Stimulated activated CD4-positive, alpha-beta T cell treated with anti-CD3 and anti-CD28 coated beads, TNF-alpha, amount 100 ng/mL, for 48 hours (primary cell): ENCODE measurements at places on chromosomes 1 and 21.

DNA sequence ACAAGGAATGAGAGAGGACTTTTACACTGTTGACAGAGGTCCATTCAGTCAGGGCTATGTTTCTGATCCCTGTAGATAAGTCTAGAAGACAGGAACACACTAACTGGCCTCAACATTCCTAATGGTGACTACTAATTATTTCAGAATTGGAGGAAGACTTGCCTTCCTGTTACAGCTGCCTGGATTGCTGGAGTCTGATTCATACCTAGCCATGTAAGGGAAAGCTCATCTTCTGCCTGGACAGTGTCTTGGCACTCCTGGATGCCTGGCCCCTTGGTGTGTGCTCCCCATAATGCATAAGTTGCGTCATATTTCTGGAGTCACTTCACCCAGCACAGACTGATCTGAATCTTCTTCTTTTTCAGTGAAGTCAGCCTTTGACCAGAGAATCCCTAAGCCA, 326.0 kb upstream of the RUNX1 start:
- DNase-seq = no peak

- DNase-seq = peak; percentile 17
Observed at GRCh38 chr1:214332946-214333798, 52.2 kb downstream of the SMYD2 start.

- DNase-seq = no peak
Observed at GRCh38 chr1:227785094-227785804, 30.2 kb upstream of the PRSS38 start.

- no peak for DNase-seq
Observed at GRCh38 chr1:180962178-180962577, 49.5 kb downstream of the KIAA1614 start.

DNA sequence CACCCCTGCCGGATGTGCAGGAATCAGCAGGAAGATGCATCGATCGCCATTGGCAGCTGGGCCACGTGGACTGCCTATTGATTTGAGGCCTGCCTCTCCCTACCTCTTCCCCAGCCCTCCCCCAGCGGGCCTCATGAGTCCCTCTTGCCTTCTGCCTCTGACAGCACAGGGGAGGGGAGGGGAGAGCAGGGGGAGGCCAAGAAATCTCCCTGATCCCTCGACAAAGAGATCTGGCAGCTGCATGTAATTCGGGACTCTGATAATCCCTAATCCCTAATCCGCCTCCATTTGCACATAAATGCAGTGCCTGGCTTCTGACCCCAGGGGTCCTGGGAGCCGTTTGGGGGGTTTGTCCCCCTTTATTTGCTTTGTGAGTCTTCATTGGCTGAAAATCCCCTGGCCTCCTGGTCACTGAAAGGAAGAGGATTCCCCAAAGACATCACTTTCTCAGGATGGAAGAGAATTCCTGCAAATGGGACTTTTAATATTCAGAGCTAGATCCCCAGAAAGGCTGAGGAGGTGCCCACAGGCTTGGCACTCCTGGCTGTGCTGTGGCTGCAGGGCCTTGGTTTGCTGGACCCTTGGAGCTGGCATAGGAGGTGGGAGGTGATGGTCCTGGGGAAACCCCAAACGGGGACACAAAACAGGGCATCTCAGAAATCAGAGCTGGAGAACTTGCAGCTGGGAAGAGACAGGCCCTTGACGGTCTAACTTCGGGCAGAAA, 239.4 kb upstream of the POU3F1 start:
- no peak for DNase-seq

DNA sequence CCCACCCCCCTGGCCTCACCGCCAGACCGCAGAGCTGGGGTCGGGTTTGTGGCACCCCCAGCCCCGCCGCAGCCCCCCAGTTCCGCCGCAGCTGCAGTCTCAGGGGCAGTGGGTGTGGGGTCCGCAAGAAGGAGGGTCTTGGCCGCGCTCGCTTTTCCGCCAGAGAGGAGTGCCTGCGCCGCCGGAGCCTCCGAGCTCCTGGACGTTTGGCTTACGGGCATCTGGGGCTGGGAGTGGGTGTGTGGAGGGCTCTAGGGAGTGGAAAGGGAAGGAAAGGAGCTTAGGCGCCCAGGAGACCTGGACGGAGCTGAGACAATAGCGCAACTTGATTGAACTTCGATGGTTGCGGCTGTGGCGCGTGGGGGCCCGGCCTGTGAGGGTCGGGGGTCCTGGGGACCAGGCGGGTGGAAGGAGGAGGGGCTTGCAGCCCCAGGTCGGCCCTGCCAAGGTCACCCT, 88.8 kb upstream of the IPO9 start:
- no peak for DNase-seq

DNA sequence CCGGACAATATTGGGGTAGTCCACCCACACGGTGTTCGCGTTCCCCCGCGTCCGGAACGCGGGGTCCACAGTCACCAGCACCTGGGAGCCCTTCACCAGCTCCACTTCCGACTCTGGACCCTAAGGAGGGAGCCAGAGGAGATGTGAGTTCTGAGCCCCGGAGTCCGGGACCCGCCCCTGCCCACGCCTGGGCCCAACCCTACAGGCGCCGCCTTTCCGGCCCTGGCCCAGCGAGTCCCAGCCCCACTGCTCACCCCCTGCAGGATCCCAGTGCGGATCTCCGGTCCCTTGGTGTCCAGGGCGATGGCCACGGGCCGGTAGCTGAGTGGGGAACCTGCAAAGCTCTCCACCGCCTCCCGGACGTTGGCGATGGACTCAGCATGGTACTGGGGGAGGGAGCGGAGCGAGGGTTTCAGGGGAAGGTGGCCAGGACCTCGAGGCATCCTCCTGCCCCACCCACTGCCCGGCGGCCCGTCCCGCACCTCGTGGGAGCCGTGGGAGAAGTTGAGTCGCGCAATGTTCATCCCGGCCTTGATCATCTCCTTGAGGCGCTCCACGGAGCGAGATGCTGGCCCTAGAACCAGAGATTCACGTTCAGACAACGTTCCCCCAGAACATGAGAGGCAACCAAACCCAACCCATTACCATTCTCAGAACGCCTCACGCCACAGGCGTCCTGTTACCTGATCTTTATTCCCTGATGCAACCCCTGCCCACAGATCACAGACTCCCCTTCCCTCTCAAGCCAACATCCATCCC, 5.9 kb downstream of the PKLR start:
- DNase-seq = no peak

- no peak for DNase-seq
Observed at GRCh38 chr1:162302306-162303003, 74.2 kb downstream of the SPATA46 start.

GRCh38 chr1:235746245-235746644, 96.7 kb upstream of the GNG4 start:
- DNase-seq = no peak

DNA sequence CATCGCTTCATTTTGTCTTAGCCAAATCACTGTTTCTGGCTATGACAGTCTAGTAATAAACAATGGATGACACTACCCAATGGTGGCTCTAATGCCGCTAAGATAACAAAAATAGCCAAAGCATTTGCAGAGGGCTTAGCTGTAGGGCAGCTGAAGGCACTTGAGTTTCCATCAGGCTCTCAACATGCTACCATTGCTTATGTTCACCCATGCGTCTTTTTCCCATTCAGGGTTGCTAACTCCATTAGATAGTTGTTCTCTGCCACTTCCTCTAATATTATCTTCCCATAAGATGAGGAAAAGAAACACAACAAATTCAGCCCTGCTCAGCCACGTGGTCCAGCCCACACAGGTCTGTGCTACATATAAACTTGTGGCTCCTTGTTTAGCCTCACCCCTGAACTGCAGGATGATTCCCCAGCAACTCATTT, 159.6 kb downstream of the TOMM20 start:
- no peak for DNase-seq

DNA sequence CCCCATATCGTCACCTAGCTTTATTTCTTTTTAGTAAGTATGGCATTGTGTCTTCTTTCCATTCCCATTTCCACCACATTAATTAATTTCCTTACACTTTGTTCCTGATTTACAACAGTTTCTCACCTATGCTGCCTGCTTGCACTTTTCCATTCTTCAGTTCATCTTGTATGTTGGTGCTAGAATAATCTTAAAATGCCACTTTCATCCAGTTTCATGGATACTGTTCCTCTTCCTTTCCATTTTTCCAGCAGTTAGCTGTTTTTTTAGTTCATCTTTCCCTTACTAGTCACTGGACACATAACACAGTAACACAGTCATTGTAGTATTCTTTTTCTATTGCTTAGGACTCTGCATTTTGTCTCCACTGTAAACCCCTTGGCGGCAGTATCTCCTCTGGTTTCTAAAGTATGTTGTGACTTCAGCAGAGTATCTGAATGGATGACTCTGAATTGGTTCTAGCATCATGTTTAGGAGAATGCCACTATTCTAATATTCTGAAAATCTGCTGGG, 2.1 kb downstream of the CDC7 start:
- no peak for DNase-seq

- no peak for DNase-seq
Observed at GRCh38 chr1:219629296-219629880, 16.5 kb upstream of the ZC3H11B start.

GRCh38 chr1:88029142-88029541, 654.9 kb upstream of the PKN2 start:
- no peak for DNase-seq

GRCh38 chr1:97827887-97828286, 92.9 kb downstream of the DPYD start:
- DNase-seq = no peak

DNA sequence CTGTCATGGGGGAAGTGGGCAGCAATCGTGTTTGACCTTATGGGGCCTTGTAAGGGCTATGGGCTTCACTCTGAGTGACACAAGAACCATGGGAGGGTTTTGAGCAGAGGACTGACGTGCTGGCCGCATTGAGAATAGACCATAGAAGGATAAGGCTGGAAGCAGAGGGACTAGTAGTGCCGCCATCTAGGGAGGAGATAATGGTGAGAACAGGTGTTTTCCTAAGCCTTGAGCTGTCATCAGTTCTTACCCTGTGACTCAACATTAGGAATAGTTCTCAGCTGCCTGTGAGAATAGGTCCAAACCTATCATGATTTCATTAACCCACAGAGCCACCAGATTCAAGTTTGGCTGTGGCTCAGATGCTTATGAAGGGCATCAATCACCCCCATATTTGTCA, 228.5 kb downstream of the CACNA1E start:
- DNase-seq = no peak

GRCh38 chr1:37945743-37946702, 830 bp downstream of the INPP5B start:
- DNase-seq = no peak

- DNase-seq = no peak
Observed at GRCh38 chr1:11053758-11054137, 6.1 kb downstream of the SRM start.

- DNase-seq = no peak
Observed at GRCh38 chr1:35603468-35603867, 30.4 kb downstream of the TFAP2E start.

DNA sequence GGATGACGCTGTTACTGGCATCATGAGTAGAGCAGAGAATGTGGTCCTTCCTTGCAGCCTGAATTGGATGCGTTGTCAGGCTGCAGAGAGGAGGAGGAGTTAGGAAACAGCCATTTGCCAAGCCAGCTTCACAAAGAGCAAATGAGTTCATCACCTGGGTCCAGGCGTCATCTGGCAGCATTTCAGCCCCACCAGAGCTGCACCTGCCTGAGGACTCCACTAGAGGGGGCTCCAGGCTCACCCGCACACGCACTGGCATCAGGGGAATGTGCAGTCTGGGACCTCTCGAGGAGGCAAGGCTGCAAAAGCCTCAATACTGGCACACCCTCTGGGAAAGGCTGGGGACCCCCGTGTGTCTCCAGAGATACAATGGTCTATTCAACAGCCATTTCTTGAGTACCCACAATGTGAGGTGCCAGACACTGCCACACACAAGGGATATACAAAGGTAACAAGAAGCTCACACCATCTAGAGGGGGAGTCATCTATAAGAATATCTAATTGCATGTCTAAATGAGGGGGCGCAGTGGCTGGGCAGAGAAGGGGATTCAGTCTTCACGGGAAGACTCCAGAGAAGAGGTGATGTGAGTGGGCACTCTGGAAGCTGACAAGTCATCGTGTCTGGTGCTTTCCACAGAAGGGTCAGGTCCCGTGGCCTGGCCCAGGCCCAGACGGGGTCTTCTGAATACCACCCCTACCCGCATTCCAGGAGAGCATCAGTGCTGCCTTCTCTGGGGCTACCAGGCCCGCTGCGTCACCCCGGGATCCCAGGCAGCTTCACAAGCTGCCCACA, 53.5 kb upstream of the CNTN2 start:
- peak; percentile 37 for DNase-seq

DNA sequence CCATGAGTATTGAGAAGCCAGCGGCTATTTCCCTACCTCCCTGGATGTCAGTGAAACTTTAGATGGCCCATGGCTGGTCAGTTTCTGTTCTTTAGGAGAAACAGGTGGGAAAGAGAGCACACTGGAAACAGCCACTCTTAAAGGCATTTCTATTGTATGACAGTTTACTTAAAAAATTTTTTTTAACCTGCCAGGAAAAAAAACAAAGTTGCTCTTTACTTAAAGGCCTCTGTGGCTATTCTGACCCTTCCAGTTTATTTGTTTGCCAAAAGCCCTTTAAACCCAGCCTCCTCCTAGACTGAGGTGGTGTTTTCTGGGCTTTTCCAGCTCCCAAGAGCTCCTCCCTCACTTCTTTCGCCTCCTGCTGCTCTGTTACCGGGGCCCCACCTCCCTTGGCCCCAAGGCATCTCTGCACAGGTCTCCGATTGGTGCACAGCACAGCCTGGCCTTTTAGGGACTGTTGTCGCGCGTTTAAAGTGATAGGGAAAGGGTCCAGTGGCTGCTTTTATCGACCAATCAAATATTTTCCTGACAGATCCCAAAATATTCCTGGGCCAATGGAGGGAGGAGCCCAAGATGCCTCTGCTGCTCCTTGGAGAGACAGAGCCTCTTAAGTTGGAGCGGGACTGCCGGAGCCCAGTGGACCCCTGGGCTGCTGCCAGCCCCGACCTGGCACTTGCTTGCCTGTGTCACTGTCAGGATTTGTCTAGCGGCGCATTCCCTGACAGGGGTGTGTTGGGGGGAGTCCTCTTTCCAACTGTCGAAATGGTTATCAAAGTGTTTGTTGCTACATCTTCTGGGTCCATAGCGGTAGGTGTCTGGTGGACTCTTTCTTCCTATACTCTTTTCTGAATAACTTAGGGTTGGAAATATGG, at the start of gene SH3BGR:
Gene SH3BGR (plus strand): TSS at position 639 of the 875 bp plus-strand sequence. CDS start 127 bp downstream, at position 766.
- no peak for DNase-seq

- DNase-seq = no peak
Observed at GRCh38 chr1:226571893-226572292, 23.3 kb downstream of the STUM start.

DNA sequence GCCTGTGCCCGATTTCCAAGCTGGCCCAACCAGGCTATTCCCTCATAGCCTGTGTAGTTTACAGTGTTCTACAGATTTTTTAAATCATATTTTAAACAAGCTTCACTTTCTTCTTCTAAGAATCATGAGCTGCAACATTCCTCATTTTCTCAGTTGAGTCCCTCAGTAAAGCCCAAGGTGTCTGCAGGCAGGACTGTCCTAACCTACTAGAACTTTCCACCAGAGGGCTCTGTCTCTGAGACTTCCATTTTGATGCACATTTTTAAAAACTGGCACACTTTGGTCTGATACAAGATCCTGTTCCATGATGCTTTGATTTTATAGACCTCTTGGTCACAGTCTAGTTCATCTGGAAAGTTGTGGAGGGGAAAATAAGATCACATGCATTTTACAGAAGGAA, 21.6 kb upstream of the SLAMF6 start:
- DNase-seq = no peak

GRCh38 chr1:20322825-20323612, 32.3 kb downstream of the VWA5B1 start:
- peak; percentile 21 for DNase-seq
